Forelimb muscle (tissue), 1 donor: ENCODE measurements at places on chromosomes 6 and 20.

GRCh38 chr20:10531848-10532247 lies 96.7 kb downstream of the SLX4IP start:
- no peak for DNase-seq

DNA sequence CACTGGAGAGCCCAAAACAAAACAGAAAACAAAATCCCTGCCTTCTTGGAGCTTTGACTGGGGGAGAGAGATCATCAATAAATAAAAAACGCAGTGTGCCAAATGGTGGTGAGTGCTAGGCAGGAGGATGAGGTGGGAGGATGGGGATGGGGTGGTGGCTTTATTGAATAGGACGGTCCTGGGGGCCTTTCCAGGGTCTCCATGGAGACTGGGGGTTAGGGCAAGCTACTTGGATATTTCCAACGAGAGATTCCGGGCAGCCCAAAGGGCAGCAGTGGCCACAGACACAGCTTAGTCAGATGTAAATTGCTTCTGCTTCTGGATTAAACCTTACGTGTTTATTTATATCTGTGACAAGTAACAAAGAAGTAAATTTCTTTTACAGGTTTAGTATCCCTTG lies 700.1 kb downstream of the QKI start:
- DNase-seq: no peak

- DNase-seq: no peak
Measured at GRCh38 chr20:48186915-48187314, 401.6 kb upstream of the SULF2 start.

DNA sequence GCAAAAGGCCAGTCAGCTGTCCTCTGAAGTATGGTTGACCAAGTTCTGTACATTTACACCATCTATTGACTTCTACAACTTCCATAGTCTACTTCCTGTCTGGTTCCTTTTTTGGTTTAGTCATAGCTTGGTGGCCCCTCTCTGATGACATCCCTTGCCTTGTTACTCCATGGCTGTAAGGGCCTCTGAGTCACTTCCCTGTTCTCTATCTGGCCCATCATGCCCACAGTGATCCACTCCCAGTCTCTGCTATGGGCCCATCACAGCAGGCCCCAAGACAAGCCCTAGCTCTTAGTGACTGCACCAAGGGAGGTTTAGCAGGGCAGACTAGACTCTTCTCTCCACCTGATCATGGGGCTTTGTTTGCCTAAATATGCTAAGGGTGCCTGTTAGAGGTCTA lies 441.6 kb downstream of the HACE1 start:
- no peak for DNase-seq

DNA sequence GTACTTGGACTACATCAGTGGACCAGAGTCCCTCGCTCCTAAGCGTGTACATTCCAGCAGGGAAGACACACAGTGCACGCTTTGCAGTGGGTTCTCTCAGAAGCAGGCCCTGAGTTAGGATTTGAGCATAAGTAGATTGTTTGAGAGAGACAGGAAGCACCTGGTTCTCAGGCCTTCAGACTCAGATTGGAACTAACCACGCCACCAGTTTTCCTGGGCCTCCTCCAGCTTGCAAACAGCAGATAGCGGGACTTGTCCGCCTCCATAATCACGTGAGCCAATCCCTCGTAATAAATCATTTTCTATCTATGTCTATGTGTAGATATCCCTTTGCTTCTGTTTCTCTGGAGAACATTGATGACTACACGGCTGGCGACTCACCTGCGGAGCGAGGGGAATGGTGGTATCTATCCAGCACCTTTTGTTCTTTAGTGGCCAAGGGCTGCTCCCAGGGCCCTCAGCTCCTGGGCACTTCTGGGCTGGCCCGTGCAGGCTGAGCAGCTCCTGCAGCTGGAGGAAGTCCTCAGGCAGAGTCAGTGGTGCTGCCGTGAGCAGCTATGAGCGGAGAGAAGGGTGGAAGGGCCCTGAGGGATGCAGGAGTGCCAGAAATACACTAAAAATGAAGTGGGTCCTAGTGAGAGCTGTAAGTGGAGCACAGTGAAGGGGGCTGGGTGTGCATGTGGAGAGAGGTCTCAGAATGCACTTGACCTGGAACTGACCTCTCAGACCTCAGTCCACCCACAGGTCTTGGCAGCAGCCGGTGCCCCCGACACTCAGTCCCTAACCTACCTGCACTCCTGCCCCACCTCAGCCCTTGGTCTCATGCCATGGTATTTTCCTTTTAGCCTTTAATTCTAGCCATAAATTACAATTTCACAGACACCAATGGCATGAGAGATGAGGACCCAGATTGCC lies 76.9 kb downstream of the STK35 start:
- no peak for DNase-seq

- no peak for DNase-seq
Measured at GRCh38 chr6:116876635-116877611, at the start of gene RFX6. RFX6 (plus strand) TSS chr6:116877242; CDS start chr6:116877276, 34 bp downstream.

- no peak for DNase-seq
Measured at GRCh38 chr6:3894590-3895311, 45.6 kb downstream of the FAM50B start.

GRCh38 chr6:149733089-149733720 lies 13.1 kb downstream of the NUP43 start:
- no peak for DNase-seq

- DNase-seq: no peak
Measured at GRCh38 chr6:138374230-138374629, 3.5 kb upstream of the SMIM28 start.

- no peak for DNase-seq
Measured at GRCh38 chr6:53049415-53049814, 15.8 kb upstream of the FBXO9 start.

DNA sequence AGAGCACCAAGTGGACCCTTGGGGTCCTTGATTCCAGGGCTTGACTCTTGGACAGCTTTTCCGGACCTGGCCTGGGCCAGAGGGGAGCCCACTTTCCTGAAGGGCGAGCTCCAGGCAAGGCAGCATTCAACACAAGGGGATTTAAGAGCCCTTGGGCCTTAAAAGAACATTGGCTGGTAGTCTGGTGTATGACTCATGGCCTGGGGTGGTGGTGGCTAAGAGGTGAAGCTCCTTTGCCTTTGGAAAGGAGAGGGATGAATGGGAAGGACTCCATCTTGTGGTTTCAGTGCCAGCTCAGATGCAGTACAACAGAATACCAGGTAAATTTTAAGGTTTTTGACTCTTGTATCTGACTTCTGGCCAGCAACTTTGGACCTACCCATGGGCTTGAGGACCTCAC lies 760.7 kb downstream of the GRIK2 start:
- no peak for DNase-seq

- DNase-seq: no peak
Measured at GRCh38 chr20:54557806-54558590, 82.6 kb downstream of the DOK5 start.

GRCh38 chr6:1390133-1390945 lies 963 bp downstream of the FOXF2 start:
- no peak for DNase-seq

- peak; percentile 40 for DNase-seq
Measured at GRCh38 chr6:126701676-126702560, 362.0 kb downstream of the CENPW start.

DNA sequence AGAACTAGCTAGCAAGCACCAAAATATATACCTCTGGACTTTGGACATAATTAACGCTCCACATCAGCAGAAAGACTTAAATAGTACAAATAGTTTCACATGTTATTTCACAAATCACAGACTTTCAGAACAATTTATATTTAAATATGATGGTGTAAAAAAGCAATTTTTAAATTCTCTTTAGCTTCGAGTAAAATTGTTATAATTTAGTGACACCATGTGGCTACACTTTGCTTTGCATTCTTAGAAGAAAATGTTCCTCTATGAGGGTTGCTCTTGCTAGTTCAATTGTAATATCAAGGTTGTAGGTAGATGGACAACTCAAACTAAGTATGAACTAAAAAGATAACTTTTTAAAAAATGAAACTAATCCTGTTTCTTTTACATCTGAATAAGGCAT lies 69.0 kb downstream of the BTBD9 start:
- no peak for DNase-seq

GRCh38 chr20:12327205-12327604 lies 409.5 kb downstream of the BTBD3 start:
- DNase-seq: no peak

DNA sequence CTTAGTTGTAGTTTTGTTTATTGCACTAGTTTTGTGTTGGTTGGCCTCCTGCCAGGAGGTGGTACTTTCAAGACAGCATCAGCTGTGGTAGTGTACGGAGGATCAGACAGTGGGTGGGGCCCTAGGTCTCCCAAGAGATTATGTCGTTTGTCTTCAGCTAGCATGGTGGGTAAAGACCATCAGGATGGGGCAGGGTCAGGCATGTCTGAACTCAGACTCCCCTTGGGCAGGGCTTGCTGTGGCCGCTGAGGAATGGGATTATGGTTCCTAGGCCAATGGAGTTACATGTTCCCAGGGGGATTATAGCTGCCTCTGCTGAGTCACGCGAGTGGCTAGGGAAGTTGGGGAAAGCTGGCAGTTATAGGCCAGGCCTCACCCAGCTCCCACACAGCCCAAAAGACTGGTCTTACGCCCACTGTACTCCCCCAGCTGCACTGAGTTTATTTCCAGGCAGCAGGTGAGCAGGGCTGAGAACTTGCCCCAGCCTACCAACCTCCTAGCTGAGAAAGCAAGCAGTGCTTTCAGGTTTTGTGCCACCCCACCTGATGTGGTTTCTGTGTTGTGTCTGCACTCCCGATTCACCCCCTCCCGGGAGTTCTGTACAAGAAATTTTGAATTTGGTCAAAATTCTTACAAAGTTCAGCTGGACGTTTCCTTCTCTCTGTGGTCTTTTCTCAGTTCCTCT lies 24.7 kb downstream of the ZSCAN31 start:
- DNase-seq: no peak

DNA sequence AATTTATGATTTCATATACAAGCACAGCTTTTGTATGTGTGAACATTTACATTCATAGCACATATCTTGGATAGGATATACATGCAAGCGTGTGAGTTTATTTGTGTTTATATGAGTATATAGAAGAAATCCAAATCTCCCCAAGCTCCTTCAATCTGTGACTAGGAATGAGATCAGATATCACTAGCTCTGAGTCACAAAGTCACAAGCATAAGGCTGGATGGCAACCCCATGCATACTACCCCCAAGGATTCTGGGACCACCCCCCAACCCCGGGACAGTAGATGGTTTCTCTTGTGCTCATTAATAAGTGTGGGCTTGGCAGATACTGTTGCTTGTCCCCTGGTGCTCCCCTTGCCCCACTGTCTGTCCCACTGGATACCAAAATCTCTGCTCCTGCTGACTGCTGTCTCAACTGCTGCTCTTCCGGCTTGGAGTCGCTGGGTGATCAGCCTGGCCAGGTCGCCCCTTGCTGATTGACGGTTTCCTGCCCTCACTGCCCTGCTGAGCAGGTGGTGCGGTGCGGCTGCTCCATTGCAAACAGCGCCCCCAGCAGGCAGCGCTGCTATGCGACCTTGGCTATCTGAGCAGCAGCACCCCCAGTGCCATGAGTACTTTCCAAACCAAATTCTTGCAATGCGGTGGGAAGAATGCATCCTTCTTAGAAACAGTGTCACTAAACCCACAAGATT lies 279.4 kb downstream of the CD83 start:
- no peak for DNase-seq
